ENCODE measurements at places on chromosomes 1 and 21. TPM values are rescaled to one million over a fixed set of nuclear protein-coding genes. Genes with fewer than 3 reads are reported as not detected.

DNA sequence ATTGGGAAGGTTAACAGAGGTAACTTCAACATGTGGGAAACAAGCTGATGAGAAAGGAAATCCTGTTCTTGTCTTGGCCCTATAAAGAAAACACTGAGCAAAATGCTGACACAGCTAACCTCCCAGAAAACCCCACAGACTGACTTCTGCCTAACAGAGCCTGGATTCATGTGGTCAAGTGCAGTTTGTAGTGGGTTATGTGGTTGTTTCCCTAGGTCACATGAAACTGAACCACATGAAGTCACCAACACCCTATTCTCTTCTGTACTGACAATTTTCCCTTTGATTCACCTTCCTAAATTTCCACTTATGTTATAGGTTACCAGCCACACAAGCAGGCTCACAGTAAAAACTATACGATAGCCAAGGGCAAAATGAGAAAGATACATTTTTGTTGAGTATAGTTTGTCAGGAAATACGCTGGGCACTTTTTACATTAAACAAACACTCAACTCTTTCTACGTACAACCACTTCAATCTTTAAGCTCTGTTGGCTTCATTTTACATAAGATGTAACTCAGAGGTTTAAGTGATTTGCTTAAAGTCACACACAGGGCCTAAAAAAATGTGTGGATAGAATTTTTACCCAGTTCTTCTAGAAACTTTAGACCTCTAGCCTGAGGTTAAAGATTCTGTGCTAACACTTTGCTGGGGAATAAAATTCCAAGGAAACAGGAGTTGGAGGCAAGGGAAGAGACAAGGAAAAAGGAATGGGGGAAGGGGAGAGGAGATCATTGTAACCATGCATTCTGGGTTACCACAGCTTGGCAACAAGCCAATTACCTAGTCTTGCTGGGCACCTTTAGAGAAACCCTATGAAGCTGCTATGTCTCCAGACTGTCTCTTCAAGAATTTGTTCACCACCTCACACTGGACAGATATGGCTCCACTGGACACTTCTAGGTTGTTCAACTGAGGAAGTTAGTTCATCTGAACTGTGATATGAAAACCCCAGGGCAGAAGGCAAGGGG, 601.6 kb upstream of the USP24 start:
- no peaks in the 10 kb centered on the region for H3K36me3 ChIP-seq
- no peaks in the 10 kb centered on the region for H3K27me3 ChIP-seq
- no peak overlapping the region for H3K4me3 ChIP-seq
- H3K27ac ChIP-seq = no peak overlapping the region

DNA sequence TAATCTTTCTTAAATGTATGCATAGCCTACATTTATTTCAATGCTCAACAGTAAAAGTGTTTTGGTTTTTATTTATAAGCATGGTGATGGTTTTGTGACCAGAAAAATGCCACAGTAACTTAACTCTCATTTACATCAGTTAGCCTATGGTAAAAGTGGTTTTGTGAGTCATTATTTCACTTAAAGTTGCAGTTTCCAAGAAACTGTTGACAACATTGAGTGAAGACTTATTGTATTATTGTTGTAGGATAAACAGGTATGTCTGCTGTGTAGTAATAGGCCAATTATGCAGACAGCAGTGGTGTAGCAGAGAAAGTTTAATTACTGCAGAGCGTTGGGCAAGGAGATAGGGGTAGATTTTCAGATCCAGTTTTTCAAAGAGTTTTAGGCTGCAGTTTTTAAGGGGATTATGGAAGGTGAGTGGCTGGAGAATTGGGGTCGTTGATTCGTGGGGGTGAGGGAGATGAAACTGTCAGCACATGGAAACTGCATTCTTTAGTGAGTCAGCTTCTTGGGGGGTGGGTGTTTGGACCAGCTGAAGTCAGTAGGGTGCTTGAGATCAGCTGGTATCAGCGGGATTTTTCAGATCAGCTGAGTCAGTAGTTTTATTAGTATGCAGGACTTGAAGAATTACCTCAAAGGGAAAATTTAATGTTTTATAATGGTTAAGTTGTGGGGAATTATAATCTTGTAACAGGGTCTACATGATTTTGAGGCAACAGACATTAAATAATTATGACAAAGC, 168.7 kb upstream of the FMN2 start:
- DNase-seq = no peak
- H3K27ac ChIP-seq = no peak overlapping the region
- no peaks in the 10 kb centered on the region for H3K4me1 ChIP-seq
- H3K4me3 ChIP-seq = no peak overlapping the region

Gene ZBTB7B
- total RNA-seq = 71.1 TPM

Gene SPATA46
- total RNA-seq = not detected

- no peak for DNase-seq
- no peaks in the 10 kb centered on the region for H3K4me1 ChIP-seq
- H3K36me3 ChIP-seq = no peaks in the 10 kb centered on the region
- no peak overlapping the region for H3K4me3 ChIP-seq
Observed at GRCh38 chr1:14605945-14606344, 7.5 kb downstream of the KAZN start.

- no peaks in the 10 kb centered on the region for H3K36me3 ChIP-seq
- no peaks in the 10 kb centered on the region for H3K4me1 ChIP-seq
- H3K27ac ChIP-seq = no peak overlapping the region
Observed at GRCh38 chr1:101667761-101668160, 329.0 kb downstream of the OLFM3 start.

DNA sequence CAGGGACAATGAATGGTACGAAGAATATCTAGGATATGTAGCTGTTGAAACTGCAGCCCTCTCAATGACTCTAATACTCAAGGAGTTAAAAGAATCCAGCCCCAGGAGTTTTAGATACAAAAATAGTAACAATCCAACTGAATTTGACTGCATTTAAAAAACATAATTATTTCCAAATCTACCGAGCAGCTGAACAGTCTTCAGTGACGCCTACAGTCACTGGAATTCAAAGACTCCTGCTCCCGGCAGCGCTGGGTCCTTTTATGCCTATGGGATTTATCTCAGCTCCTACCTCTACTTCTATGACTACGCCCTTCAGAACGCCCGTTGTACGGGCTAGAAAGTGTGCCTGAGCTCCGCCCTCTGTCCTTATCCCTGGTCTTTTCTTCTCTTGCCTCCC, 55.7 kb downstream of the WARS2 start:
- H3K27me3 ChIP-seq = no peaks in the 10 kb centered on the region
- no peak for DNase-seq
- no peak overlapping the region for H3K4me3 ChIP-seq
- H3K27ac ChIP-seq = no peak overlapping the region

DNA sequence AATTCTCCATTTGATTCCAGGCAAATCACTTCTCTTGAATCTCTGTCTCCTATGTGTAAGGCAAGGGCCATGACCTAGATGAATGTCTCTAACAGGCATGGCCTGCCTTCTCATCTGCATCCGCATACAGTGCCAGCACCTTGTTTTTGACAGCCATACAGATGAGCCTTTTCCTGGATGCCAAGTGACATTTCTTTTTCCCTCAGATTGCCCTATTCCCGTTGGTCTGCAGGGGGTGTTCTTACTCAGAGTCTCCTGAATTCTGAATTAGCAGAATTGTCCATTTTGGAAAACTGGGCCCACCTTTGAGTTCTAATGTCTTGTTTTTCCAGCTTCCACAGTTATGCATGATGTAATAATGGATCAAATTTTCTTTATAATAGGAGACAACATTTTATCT, 88.0 kb upstream of the ADAR start:
- H3K36me3 ChIP-seq = no peaks in the 10 kb centered on the region
- no peaks in the 10 kb centered on the region for H3K4me1 ChIP-seq
- DNase-seq = no peak
- H3K4me3 ChIP-seq = no peak overlapping the region

DNA sequence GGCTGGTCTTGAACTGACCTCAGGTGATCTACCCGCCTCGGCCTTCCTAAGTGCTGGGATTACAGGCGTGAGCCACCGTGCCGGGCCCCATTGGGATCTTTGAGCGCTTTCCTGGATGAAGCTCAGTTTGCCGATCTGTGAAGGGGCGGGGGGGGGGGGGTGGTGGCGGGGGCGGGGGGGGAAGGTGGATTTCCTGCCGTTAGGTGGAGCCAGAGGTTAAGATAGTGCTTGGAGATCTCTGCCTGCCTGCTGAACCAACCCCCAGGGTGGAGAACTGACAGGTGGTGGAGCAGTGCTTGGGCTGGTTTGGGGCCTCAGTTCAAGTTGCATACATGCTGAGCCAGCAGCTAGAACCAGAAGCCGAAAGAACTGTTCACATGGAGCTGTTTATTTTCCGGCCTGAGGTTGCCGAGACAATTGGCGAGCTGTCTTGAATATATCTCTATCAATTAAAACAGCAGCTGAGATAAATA, 1.7 kb downstream of the TMCC2 start:
- H3K27ac ChIP-seq = no peak overlapping the region
- DNase-seq = no peak
- H3K36me3 ChIP-seq = no peaks in the 10 kb centered on the region
- no peaks in the 10 kb centered on the region for H3K4me1 ChIP-seq
- H3K4me3 ChIP-seq = no peak overlapping the region
- H3K27me3 ChIP-seq = no peaks in the 10 kb centered on the region

DNA sequence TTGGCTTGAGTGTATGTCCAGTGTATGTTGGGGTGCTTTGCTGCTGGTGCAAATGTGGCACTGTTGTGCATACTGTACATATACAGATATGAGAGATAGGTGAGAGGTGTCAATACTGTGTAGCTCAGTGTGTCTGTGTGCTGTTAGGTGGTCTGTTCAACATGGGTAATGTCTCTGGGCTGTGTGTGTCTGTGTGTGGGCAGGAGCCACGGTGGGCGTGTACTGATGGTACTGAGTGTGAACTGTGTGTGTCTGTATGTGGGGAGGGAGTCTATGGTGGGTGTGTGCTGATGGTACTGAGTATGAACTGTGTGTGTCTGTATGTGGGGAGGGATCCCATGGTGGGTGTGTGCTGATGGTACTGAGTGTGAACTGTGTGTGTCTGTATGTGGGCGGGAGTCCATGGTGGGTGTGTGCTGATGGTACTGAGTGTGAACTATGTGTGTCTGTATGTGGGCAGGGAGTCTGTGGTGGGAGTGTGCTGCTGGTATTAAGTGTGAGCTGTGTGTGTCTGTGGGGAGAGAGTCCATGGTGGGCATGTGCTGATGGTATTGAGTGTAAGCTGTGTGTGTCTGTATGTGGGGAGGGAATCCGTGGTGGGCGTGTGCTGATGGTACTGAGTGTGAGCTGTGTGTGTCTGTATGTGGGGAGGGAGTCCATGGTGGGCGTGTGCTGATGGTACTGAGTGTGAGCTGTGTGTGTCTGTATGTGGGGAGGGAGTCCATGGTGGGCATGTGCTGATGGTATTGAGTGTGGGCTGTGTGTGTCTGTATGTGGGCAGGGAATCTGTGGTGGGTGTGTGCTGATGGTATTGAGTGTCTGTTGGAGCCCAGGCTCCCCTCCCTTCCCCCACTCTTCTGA, 32.2 kb upstream of the FOXO6 start:
- no peak overlapping the region for H3K27ac ChIP-seq
- no peak overlapping the region for H3K4me3 ChIP-seq
- no peaks in the 10 kb centered on the region for H3K36me3 ChIP-seq

- DNase-seq = no peak
- H3K36me3 ChIP-seq = no peaks in the 10 kb centered on the region
- H3K4me3 ChIP-seq = no peak overlapping the region
Observed at GRCh38 chr1:22688466-22688865, 22.2 kb upstream of the EPHB2 start.

DNA sequence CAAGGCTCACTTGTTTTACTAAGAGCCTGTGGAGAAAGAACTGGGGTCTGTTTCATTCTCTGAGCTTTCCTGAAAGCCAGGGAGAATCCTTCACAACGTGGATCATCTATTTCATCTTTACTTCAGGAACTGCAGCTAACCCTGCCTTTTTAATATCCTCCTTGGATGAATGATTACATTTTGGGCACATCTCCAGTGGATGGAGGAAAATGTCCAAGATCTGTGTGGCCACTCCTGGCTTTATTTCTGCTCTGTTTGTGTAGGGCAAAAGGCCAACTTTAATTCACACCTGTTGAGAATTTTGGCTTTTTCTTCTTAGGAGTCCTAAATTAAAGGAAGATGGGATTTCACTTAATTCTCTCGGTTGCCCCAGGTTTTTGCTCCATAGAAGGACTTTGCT, 69.5 kb upstream of the CACNA1E start:
- no peaks in the 10 kb centered on the region for H3K4me1 ChIP-seq
- no peaks in the 10 kb centered on the region for H3K27me3 ChIP-seq
- H3K36me3 ChIP-seq = no peaks in the 10 kb centered on the region
- no peak overlapping the region for H3K4me3 ChIP-seq

GRCh38 chr1:31715087-31715872, 11.5 kb upstream of the COL16A1 start:
- H3K4me1 ChIP-seq = no peaks in the 10 kb centered on the region
- peak; percentile 97 for DNase-seq
- H3K27me3 ChIP-seq = no peaks in the 10 kb centered on the region
- no peak overlapping the region for H3K4me3 ChIP-seq
- peak overlapping the region; percentile 75 for H3K27ac ChIP-seq

DNA sequence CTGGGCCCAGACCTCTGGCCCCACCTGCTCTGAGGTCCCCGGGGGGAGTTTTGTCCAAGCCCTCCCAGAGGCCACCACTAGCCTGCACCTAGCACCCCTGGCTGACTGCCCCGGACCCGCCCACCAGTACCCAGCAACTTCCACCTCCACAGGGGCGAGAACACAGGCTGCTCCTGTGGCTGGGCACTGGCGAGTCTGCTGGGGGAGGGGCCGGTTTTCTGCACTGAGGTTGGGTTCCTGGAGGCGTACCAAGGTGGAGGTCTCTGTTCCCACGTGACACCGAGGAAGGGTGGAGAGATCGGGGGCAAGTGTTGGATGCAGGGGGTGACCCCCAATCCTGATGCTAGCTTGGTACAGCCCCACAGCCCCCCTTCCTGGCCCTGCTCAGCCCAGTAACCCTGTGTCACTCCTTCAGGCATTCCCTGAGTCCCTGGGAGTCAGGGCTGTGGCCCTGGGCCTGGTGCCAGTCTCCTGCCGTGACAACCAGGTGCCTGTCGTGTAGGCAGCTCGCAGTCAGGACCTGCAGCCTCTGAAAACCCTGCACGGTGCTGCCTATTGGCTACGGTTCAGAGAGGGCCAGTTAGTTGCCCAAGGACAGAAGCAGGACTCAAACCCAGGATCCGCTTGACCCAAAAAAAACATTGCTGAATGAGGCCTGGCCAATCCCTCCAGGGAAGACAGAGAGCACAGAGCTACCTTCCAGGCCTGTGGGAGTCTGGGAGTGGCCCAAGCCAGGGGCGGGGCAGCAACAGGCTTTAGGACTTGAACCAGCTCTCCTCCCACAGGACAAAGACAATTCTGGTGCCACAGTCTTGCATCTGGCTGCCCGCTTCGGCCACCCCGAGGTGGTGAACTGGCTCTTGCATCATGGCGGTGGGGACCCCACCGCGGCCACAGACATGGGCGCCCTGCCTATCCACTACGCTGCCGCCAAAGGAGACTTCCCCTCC, 3.1 kb downstream of the ESPN start:
- H3K27ac ChIP-seq = no peak overlapping the region
- no peaks in the 10 kb centered on the region for H3K4me1 ChIP-seq
- DNase-seq = no peak
- no peaks in the 10 kb centered on the region for H3K27me3 ChIP-seq
- H3K36me3 ChIP-seq = no peaks in the 10 kb centered on the region

- peaks cover 2% of the 10 kb centered on the region for H3K4me1 ChIP-seq
- no peak overlapping the region for H3K4me3 ChIP-seq
- H3K27ac ChIP-seq = no peak overlapping the region
Observed at GRCh38 chr1:7551442-7551841, 219.7 kb upstream of the VAMP3 start.

Measured in aorta (tissue), 5 donors.